Activated CD4-positive, alpha-beta memory T cell treated with anti-CD3 and anti-CD28 coated beads, Interleukin-2, amount 10 ng/mL, durations not matched to agents 7 days and 5 days (primary cell): ENCODE measurements at places on chromosomes 1 and 21. TPM values are rescaled to one million over a fixed set of nuclear protein-coding genes. Genes with fewer than 3 reads are reported as not detected.

DNA sequence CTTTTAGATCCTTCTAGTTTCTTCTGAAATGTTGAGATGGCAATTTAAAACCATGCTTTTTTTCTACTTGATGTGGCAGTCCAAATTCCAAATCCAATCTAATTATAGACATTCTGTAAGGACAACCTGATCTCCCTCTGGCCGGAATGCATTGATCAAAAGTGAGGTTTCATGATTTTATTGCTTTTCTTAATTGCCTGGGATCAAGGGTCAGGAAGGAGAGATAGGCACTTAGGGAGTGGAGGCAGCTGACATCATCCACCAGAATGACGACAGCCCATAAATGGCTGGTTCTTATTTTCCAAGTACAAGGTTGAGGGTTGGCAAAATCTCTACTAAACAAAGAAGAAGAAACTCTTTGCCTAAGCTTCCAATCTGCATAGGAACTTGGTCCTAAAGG lies 46.4 kb upstream of the SCCPDH start:
- no peak for DNase-seq

GRCh38 chr1:227219715-227220292 lies 98.5 kb downstream of the CDC42BPA start:
- DNase-seq: no peak

DNA sequence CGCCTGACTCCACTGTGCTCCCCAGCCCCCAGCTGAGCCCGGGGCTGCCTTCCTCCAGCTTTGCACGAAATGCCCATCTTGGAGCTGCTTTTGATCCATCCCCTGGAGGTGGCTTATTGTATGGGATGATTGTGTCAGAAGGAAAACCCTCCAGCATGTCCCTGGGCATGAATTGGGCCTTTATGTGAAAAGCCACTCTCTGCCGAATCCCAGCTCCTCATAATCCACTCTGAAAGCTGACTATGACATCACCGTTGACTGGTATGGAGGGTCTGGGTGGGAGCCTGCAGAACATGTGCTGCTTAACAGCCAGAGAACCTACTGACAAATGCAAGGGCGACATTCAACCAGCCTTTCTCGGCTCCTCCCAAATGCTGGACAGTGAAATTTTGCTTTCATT lies 74.6 kb downstream of the NENF start:
- no peak for DNase-seq

DNA sequence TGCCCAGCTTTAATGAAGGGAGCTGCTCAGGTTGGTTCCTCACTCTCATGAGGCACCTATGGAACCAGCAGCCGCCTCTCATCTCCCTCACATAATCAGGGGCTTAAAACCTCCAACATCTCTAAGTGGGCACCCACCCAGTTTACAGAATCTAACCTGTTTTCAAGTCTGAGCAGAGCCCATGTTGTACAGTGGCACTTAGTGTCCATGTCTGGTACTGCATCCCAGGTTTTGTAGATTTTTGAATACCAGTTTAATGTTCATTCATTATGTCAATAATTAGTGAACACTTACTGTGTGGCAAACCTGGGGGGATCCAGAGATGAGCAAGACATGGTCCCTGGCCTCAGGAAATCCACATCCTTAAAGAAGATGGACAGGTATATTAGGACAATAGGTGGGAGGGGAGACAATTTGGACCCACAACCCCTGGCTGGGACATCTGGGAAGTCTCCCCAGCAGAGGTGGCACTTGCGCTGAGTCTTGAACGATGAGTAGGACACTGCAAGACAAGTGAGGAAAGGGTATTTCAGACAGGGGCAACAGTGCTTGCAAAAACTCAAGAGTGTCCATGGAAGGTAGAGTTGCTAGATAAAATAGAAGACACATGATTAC lies 83.3 kb downstream of the LACTBL1 start:
- no peak for DNase-seq

DNA sequence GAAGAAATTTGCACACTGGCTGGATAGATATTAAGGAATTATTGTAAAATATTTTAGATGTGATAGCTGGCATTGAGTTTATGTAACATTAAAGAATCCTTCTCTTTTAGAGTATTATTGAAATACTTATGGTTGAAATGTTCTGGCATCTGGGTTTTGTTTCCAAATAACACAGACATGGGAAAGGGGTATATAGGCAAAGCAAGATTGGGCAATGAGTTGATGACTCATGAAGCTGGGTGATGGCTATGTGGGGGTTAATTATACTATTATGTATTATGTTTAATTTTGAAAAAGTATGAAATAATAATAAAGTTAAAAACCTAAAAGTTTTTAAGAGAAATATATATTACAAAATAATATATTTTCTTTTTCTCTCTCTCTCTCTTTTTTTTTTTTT lies 12.5 kb upstream of the PTPN14 start:
- DNase-seq: no peak

DNA sequence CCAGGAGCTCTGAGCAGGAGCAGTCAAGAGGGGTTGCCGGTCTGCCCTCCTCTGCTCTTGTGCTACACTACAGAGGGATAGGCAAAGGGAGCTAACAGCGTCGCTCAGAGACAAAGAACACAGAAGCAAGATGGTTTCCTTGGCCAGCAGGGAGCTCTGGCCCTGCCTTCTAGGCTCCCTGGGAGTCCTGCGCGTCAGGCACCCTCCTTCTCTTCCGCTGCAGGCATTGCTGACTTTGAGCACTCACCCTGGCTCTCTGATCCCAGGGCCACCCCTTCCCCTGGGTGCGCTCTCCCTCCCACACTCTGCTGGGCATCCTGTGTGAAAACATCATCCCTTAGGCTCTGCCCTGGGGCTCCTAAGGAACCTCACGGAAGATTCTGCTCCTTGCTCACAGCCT lies 489 bp downstream of the TNNI1 start:
- no peak for DNase-seq

GRCh38 chr1:110453829-110454228 lies 2.9 kb downstream of the PROK1 start:
- DNase-seq: no peak

DNA sequence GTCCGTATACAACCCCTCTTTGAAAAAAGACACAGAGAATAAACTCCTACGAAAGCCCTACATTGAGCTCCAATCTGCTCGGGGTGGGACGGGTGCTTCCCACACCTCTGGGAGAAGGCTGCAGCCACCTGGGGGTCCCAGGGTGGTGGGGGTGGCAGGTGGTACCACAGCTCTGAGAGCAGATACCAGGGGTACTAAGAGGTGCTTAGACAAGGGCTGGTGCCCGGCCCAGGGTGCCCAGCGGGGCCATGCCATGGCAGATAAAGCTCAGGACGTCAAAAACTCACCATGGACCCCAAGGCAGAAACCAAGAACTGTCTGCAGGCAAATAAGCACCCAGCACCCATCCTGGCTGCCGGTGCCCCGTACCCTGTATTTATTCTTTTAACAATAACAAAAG lies 75.1 kb downstream of the SPSB1 start:
- DNase-seq: no peak

- no peak for DNase-seq
These were observed 58.7 kb upstream of the LRRN2 start for GRCh38 chr1:204744107-204744779.

DNA sequence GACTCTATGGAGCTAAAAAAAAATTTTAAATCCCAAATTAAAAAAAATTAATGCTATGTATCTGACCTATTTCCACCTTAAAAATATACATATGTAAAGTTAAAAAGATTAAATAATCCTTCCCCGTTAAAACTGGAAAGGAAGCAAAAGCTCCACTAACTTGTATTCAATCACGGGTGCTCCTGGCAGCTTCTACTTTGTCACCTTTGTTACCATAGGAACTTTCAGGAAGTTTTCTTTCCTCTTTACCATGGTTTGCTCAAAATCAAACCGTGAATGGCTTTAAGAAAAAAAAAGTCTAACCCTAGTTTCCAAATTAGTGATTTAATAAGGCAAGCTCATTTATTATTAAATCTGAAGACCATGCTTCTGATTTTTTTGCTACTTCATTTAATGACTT lies 3.5 kb downstream of the GPATCH2 start:
- no peak for DNase-seq

- no peak for DNase-seq
These were observed 166.9 kb downstream of the IER5 start for GRCh38 chr1:181255270-181255929.

DNA sequence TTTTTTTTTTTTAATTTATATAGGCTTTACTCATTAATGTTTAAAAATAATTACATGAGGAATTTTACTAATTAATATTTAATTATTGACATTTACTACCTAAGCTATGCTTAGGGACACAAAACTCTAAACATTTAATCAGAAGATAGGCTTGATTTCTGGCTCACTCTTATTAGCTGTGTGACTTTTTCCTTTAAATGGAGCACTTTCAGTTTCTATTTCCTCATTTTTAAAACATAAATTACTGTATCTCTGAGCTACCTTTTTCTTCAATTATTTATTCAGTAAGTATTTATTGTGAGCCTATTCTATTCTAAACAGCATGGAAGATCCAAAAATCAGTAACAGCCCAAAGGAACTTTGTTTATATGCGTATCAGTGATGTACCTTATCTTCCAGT lies 40.5 kb downstream of the MAP3K7CL start:
- DNase-seq: no peak

- no peak for DNase-seq
These were observed 8.7 kb downstream of the GNAT2 start for GRCh38 chr1:109610609-109611307.

RGSL1 gene
- total RNA-seq: not detected

AMIGO1 gene
- total RNA-seq: 1.3 TPM

LCE1C gene
- total RNA-seq: not detected

KRTAP7-1 gene
- total RNA-seq: not detected

RTCA gene
- 67.5 TPM for total RNA-seq

LPAR3 gene
- 1.7 TPM for total RNA-seq

VSIG8 gene
- total RNA-seq: not detected

APH1A gene
- 144 TPM for total RNA-seq
